ENCODE measurements at places on chromosomes 4 and X.

DNA sequence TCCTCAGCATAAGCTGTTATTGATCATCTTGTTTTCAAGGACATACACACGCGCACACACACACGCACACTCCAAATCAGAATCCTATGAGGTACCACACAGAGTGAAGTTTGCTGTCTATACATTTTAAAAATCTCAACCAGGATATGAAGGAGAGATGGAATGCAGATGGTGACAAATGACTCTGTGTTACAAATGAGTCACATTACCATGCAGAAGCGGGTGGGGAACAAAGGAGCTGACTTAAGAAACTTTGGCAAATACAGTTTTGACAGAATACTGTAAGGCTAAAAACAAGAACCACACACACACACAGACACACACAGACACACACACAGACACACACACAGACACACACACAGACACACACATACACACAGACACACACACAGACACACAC, 81.7 kb downstream of the RELL1 start:
- DNase-seq = peak; percentile 33

DNA sequence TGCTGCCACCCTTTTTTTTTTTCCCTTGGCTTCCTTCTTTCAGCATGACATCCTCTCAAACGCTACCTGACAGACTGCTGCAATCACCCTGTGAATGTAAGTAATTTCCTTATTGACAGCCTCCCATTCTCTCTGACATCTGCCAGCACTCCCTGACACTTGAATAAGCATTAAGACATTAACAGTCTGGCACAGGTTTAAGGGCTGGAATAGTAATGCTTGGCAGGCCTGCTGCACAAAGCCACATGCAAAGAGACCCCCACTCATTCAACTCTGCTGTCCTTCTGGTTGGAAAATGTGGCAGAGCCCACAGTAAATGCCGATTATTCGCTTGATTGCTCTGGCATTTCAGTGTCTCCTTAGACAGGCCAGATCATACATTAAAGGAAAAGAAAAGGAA, 28.1 kb upstream of the RASGEF1B start:
- peak; percentile 47 for DNase-seq

DNA sequence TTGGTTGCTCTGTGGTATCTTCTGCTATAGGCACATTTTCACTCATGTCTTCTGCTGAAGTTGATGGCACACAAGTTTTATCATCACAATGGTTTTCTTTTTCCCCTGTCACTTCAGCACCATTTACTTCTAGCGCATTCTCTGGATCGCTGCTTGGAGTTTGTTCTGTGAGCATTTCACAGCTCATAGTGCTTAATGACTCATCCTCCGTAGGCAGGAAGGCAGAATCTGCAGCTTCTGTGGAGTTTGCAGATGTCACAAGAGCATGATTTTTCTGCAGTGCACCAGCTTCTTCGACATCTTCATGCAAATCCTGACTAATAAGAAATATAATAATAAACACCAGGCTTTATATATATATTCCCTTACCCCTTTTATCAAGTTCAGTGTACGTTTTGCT, 83.6 kb downstream of the CHM start:
- peak; percentile 61 for DNase-seq

GRCh38 chr4:62162606-62163005, 962.5 kb downstream of the ADGRL3 start:
- DNase-seq = no peak

GRCh38 chr4:87865960-87866598, 33.3 kb downstream of the MEPE start:
- DNase-seq = peak; percentile 64

DNA sequence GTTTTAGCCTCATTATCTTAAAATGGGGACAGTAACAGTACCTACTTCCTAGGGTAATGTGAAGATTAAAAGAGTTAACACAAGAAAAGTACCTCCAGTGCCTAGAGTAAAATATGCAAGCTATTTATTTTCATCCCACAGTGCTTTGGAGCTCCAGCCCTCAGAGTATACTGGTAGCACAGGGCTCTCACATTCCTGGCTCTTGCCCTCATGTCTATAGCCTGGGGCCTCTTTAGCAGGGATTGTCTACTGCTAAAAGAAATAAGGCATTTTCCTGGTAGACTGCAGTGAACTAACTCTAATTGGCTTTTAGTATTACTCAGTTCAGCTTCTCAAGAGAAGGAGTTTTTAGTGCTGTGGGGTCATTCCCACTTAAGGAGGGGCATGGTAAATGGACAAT, 60.8 kb downstream of the RRAGB start:
- DNase-seq = peak; percentile 32

DNA sequence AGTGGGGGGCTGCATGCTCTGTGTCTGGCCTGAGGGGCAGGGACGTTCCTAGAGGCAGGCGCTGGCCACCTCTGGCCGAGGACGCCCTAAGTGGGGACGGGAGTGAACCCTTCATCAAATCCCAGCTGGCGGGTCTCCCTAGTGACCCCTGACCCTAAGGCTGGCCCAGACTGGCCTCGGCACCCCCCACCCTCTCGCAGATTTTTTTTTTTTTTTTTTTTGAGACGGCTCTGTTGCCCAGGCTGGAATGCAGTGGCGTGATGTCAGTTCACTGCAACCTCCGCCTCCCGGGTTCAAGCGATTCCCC, 988 bp upstream of the MXD4 start:
- DNase-seq = no peak

DNA sequence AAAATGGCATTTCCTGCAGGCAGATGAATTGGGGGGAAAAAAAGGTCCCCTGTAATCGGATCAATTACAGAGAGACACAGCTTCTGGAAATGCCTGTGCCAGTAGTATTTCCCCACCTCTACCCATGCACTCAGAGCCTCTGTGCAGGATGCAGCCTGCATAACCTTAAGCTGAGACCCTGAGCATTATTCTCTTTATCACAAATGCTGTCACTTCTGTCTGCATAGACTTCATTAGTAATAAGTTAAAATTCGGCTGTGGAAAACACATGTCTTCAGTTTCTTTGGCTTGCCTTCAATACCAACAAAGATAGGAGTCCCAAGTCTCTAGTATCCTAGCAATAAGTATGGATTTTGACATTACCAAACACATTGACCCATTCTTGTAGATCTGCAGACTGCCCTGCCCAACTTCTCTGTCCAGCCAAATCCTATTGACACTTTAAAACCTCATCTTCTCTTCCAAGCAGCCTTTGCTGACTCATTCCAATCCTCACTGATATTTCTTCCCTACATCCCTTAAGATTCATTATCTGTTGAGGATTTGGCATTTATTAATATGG, 70.8 kb downstream of the LUZP4 start:
- no peak for DNase-seq

GRCh38 chr4:125368146-125368545, 53.4 kb downstream of the FAT4 start:
- peak; percentile 31 for DNase-seq

- no peak for DNase-seq
These were observed 1.1 kb upstream of the SPARCL1 start for GRCh38 chr4:87530229-87530628.
